ENCODE measurements at places on chromosomes 16 and 17. TPM values are rescaled to one million over a fixed set of nuclear protein-coding genes. Genes with fewer than 3 reads are reported as not detected.

DNA sequence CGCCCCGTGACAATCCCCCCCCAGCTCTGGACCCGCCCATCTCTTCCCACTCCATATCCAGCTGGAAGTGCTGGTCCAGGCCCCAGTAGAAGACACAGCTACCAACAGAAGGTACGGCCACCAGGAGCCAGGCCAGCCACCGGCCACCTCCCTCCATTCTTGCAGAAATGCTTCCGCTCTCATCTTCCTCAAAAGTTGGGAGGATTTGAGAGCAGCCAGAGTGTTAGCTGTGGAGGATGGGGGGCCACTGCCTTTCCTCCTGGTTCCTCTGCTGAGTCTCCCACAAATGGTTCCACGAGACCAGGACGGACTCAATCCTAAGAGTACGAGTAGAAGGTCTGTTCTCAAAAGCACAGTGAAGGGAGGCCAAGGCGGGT is 78.3 kb downstream of the GAS7 start:
- DNase-seq, result no peak

GRCh38 chr17:33816036-33816435 is 439.0 kb upstream of the CCL2 start:
- DNase-seq, result no peak

Gene MPRIP
- 94.8 TPM for total RNA-seq

Gene WNT3
- total RNA-seq, result 1.1 TPM

DNA sequence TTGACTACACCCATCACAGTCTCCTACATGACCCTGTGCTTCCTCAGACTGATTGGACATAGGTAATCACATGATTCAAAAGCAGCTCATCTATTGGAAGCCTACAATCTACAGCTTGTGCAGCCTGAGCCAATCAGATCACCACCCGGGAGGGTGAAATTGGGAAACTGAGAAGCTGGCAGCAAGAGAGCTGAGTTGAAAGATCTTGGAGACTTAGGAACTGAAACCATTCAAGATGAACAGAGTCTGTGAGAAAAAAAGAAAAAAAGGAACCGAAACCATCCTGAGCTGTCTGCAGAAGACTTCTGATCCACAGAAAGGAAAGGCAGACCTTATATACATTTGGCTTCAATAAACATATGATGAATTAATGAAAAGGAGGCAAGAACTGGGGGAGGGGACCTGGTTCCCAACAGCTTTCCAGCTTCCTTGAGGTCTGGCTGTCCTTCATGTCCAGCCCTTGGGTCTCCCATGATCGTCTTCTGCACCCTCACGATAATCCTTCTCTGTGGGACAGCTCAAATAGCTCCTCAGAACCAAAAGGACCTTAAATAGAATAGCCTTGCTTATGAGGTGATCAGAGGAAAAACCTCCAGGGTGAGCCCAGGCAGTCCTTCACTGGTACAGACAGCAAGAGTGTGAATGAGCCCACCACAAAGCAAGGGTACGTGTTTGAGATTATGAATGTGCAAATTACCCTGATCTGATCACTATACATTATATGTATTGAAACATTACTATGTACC is 32.6 kb downstream of the PLXDC1 start:
- DNase-seq, result no peak

GRCh38 chr17:80260791-80261158 is at the start of gene RNF213:
Gene RNF213, plus strand, starts transcription at chr17:80260852. Its CDS starts 2,830 bp downstream, at chr17:80263682.
- DNase-seq, result peak; percentile 56

Gene SOCS3
- 39.2 TPM for total RNA-seq

Gene EXOC3L1
- 33.8 TPM for total RNA-seq

DNA sequence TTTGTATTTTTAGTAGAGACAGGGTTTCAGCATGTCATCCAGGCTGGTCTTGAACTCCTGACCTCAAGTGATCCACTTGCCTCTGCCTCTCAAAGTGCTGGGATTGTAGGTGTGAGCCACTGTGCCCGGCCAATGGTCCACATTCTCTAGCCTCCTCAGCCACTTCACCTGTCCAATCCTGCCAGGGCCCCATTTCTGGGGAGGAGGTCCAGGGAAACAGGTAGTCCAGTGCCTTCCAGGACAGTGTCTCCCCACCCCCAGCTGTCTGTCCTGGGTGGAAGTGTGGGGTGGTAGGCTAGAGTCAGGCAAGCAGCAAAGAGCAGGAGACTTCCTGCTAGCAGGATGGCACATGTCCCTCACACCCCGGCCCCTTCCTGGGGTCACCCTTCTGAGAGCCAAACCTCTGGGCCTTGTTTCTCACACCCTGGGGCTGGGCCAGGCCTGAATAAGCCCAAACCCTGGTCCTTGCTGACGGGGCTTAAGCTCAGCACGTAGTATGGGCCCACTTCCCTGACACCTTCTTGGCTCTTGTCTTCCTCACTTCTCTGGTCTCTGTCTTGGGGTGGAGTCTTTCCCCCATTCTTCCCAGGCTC is 5.0 kb downstream of the FHOD1 start:
- no peak for DNase-seq

GRCh38 chr16:70757183-70757582 is 43.8 kb downstream of the VAC14 start:
- DNase-seq, result no peak

DNA sequence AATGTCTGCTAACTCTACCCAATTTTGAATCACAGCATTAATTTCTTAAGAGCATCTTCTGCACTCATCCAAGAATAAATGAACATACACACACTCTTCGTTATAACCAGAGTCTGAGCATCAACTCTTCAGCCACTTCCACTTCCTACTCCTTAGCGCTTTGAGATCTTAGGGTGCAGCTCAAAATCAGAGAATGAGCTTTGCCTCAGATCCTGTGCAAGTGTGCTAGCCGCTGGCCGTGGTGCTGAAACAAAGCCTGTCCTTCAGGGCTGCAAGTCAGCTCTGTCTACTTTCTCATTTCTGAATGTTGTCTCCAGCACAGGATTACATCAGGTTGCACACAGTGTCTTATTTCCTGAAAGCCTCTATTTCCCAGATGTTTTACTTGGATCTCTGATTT is 165.4 kb downstream of the AIPL1 start:
- DNase-seq, result peak; percentile 71

GRCh38 chr17:5247621-5248020 is 13.0 kb upstream of the SCIMP start:
- no peak for DNase-seq

- DNase-seq, result no peak
These were observed 1713.9 kb downstream of the TP53TG3F start for GRCh38 chr16:35173295-35173694.

Gene TNFSF13
- total RNA-seq, result 0.65 TPM

GRCh38 chr16:7333180-7333725 is 608 bp downstream of the RBFOX1 start:
- no peak for DNase-seq

- DNase-seq, result no peak
These were observed 47.5 kb upstream of the GSG1L start for GRCh38 chr16:28110977-28111376.

GRCh38 chr16:68792465-68793324 is 50.6 kb upstream of the TANGO6 start:
- no peak for DNase-seq

DNA sequence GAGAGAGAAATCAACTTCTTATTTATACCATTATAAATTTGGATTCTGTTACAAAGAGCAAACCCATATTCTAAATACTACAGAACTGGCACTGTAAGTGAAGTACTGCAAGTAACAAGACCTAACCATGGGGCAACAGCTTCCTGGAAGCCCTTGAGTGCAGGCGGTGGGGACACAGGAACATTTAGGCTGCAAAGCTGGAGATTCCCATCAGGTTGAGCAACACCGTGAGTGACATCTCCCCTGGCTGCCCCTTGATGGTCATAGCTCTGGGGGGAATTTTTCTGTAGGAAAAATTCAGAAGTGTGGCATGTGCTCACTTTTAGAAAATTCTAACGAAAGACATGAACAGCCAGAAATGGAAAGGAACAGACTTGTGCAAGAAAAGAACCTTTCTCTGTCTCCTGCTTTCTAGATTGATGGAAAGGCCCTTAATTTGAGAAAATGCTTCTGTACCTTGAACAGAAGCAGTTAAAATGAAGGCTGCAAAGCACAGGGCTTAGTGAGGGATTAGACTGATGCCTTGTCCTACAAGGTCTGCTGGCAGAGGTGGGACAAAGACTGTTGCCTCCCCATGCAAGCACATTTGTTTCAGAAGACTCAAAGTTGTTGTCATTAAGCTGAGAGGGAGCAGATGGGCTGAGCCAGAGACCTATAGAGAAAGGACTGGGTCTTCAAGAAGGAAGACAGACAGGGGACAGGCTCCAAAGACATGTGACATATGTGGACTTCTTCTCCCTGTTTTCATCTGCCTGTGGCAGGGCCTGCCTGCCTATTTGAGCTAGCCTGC is 380.8 kb downstream of the SLC39A11 start:
- no peak for DNase-seq

DNA sequence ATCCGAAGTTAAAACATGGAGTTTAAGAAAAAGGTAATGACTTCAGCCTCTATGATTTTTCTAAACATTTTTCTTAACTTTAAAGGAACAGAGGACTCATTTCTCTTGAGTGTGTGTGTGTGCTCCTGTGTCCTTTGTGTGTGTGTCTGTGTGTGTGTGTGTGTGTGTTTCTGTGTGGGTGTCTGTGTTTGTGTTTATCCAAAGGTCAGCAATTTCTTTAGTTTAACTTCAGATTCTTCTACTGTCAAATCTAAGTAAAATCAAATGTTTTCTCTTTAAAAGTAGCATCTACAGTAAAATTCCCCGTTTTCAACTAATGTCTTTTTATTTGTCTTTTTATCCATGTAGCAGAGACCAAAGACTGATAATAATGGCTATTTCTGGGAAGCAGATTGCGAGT is 31.8 kb downstream of the HSBP1 start:
- DNase-seq, result no peak

Gene MAPT
- under 0.01 TPM for total RNA-seq

- no peak for DNase-seq
These were observed 63.4 kb upstream of the ZNF750 start for GRCh38 chr17:82902972-82903874.

Gene OR2C1
- total RNA-seq, result not detected

DNA sequence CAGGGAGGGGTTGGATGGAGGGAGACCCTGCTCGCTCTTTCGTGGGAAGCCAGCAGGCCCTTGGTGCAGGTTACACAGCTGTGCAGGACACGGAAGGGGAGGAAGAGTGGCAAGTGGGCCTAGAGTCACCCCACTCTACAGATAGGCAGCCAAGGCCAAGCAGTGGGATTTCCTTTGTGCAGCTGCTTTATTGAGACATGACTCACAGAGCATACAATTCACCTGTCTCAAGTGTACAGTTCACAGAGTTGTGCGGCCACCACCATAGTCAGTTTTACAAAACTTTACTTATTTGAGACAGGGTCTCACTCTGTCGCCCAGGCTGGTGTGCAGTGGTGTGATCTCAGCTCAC is 91.2 kb upstream of the CIBAR2 start:
- no peak for DNase-seq

Gene LCAT
- 0.87 TPM for total RNA-seq

Gene CFAP97D1
- not detected for total RNA-seq

Gene ZNF469
- total RNA-seq, result 0.44 TPM

Gene NTN3
- under 0.01 TPM for total RNA-seq

DNA sequence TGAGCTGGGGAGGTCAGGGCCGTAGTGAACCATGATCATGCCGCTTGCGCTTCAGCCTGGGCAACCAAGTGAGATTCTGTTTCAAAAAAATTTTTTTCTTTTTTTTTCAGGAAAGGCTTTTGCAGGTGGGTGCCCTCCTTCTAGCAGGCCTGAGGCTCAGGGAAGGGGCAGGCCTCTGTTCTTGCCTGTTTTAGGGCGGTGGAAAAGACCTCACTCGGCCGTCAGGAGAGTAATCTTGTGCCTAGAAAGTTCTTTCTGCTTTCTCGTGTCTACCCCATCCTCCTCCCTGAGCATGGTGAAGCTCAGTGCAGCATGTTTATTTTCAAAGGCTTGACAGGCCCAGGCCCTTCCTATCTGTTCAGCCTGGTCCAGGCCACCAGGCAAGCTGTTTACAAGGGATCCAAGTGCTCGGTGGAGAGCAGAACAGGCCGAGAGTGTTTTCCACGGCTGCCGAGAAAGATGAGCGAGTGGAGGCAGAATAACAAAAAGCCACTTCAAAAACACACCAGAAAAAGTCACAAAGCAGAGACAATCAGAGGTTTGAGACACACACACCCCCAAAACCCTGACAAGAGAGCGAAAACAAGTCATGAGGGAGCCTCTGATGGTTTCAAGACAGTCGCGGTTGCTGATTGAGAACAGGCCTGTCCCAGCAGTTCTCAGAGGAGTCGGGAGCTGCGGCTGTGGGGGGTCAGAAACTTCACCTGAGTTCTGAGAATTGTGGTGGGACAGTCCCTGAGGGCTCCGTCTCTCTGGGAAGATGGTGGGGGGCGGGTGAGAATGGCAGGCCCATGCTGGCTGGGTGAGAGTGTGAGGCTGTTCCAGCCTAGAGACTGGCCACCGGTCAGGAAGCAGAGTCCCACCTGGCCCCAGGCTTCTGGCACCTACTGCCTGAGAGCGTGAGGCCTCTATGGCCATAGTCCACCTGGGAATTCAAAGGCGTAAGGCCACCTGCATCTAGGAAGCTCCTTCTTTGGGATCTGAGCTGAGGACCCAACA is 37.5 kb upstream of the CCR7 start:
- no peak for DNase-seq

All from lung microvascular endothelial cell (primary cell).